ENCODE measurements at places on chromosomes 1 and 21. TPM values are rescaled to one million over a fixed set of nuclear protein-coding genes. Genes with fewer than 3 reads are reported as not detected.
A peak's percentile ranks its signal among the peaks of the same experiment; 100 is the strongest.

- H3K36me3 ChIP-seq = no peaks in the 10 kb centered on the region
- H3K27ac ChIP-seq = no peak overlapping the region
- no peak for DNase-seq
Observed at GRCh38 chr1:65719391-65719790, 73.3 kb upstream of the PDE4B start.

DNA sequence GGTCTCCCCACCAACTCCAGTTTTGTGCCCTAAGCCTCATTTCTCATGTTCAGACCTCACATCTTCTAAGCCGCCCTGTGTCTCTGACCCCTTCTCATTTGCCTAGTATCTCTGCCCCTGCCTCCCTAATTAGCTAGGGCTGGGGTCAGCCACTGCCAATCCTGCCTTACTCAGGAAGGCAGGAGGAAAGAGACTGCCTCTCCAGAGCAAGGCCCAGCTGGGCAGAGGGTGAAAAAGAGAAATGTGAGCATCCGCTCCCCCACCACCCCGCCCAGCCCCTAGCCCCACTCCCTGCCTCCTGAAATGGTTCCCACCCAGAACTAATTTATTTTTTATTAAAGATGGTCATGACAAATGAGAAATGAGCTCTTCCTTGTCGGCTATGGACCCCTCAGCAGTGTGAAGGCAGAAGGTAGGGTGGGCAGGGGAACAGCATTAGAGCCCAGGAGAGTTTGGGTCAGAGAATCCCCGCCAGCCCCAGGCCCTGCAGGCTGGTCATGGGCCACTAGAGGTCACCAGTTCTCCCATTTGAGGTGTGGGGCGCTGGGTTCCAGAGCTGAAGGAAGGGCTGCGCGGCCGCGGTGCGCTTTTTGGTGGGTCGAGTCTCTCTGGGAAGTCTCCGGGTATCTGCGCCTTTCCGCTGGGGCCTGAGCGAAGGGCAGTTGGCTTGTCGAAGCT lies 11.5 kb downstream of the ADAMTSL4 start:
- H3K36me3 ChIP-seq = no peaks in the 10 kb centered on the region
- peak overlapping the region; percentile 88 for H3K27ac ChIP-seq
- H3K27me3 ChIP-seq = no peaks in the 10 kb centered on the region
- H3K4me1 ChIP-seq = peaks cover 16% of the 10 kb centered on the region
- peak overlapping the region; percentile 42 for H3K4me3 ChIP-seq

Gene S100A7
- not detected for total RNA-seq

Gene CRYAA
- total RNA-seq = not detected

Gene FMO4
- 2.3 TPM for total RNA-seq

- no peak overlapping the region for H3K27ac ChIP-seq
- H3K36me3 ChIP-seq = no peaks in the 10 kb centered on the region
- no peak overlapping the region for H3K4me3 ChIP-seq
- H3K27me3 ChIP-seq = no peaks in the 10 kb centered on the region
- no peaks in the 10 kb centered on the region for H3K4me1 ChIP-seq
- DNase-seq = no peak
Observed at GRCh38 chr1:185861630-185862029, 127.4 kb downstream of the HMCN1 start.

Gene BRINP2
- 0.42 TPM for total RNA-seq

DNA sequence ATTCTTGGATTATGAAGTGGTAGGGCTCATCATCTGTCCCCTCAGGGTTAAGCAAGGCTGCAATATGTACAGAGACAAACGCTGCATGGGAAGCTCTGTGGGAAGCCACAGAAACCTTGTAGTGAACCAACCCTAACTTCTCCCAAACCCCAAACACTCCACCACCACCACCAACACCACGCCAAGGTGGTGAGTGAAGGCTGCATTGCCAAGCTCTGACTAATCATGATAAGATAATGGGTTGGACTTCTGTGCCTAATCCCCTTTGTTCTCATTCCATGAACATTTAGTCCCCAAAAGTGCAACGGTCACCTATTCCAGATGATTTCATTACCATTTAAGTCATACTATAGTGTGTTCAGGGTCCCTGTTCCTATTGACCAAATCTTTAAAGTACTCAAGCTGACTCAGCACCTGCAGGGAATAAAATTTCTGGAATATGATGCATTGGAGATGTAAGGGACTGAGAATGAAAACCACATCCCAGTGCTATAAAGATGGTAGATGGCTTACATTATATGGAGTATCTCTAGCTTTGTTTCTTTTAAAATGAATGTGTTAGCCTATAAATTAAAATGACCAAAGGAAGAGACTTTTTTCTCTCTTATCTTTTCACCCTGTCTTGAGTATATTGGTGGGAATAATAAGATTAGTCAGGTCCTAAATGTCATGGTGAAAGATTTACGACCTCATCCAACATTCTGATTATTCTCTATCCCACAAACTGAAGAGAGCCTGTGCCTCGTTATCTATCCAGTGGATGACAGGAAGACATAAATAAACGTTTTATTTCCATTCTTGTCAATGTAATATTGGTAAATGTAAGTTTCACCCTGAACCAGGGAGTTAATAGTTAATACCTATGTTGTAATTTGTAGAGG lies 22.6 kb upstream of the PLD5 start:
- no peaks in the 10 kb centered on the region for H3K36me3 ChIP-seq
- no peak overlapping the region for H3K27ac ChIP-seq
- no peaks in the 10 kb centered on the region for H3K27me3 ChIP-seq

Gene RRP1B
- 96.7 TPM for total RNA-seq
